ENCODE measurements at places on chromosomes 2 and 18.

DNA sequence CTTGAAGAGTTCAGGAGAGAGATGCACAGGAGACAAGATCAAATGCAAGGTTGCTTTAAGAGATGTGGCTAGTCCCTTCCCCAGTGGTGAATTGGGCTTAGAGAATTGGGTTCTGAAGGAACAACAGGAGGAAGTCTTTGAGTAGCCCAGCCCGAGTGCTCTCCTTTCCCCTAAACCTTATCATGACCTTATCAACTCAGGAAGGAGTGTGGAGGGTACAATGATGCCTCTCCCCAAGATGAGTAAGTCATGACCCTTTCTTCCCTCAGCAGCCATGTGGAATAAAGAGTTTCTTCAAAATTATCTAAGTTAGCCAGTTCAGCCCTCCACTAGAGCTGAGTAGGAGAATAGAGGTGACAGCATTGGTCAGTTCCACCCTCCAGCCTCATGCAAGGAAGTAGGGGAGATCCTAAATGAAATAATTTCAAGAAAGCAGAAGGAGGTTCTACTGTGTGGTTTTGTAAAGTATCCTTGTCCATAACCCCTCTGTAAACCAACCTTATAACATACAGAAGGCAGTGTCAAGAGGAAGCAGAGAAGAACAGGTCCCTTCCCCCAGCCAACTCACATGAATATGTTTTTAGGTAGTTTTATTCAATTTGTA lies 88.4 kb downstream of the ARHGAP15 start:
- H3K27ac ChIP-seq = peak overlapping the region; percentile 35
- no peak overlapping the region for H3K4me3 ChIP-seq
- H3K27me3 ChIP-seq = no peaks in the 10 kb centered on the region
- DNase-seq = no peak

GRCh38 chr2:72080286-72081145 lies 67.1 kb downstream of the CYP26B1 start:
- H3K27me3 ChIP-seq = peaks cover 2% of the 10 kb centered on the region
- no peaks in the 10 kb centered on the region for H3K36me3 ChIP-seq
- DNase-seq = no peak
- H3K4me1 ChIP-seq = no peaks in the 10 kb centered on the region
- H3K4me3 ChIP-seq = no peak overlapping the region

- H3K4me3 ChIP-seq = no peak overlapping the region
- no peak for DNase-seq
- H3K27me3 ChIP-seq = peaks cover 3% of the 10 kb centered on the region
- no peaks in the 10 kb centered on the region for H3K4me1 ChIP-seq
Observed at GRCh38 chr2:178005756-178006155, 66.8 kb downstream of the PDE11A start.

DNA sequence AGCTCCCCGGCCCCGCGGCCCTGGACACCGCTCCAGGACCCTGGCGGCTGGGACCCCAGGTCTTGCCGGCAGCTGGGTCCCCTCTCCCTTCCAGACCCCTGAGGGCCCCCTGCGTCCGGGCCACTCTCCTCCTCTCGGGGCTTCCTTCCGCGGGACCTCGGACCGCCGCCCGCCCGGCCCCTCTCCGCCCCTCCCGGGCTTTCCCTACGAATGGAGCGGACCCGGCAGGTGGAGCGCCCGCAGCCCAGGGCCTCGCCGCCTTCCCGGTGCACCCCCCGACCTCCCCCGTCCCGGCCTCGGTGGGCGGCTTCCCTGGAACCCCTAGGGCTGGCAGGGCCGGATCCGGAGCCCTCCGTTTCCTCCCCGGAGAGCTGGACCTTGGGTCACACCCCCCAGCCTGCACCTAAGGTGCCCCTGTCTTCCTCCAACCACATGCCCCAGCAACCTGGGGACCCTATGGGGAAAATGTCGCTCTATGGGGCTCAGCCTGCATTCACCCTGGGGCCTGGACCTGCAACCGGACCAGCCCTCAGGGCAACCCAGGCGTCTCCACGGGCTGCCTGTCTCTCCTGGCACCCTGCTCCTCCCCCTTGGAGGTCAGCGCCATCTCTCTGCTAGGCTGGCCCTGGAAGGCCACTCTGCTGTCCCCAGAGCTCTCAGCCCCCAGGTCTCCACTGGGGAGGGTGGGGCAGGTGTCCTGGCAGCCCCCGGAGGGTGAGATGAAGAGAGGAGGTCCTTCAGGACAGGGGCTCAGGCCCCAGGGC lies 730 bp downstream of the B3GNT7 start:
- no peak overlapping the region for H3K27ac ChIP-seq
- H3K4me3 ChIP-seq = peak overlapping the region; percentile 31
- H3K36me3 ChIP-seq = no peaks in the 10 kb centered on the region
- DNase-seq = no peak
- peaks cover 28% of the 10 kb centered on the region for H3K4me1 ChIP-seq

DNA sequence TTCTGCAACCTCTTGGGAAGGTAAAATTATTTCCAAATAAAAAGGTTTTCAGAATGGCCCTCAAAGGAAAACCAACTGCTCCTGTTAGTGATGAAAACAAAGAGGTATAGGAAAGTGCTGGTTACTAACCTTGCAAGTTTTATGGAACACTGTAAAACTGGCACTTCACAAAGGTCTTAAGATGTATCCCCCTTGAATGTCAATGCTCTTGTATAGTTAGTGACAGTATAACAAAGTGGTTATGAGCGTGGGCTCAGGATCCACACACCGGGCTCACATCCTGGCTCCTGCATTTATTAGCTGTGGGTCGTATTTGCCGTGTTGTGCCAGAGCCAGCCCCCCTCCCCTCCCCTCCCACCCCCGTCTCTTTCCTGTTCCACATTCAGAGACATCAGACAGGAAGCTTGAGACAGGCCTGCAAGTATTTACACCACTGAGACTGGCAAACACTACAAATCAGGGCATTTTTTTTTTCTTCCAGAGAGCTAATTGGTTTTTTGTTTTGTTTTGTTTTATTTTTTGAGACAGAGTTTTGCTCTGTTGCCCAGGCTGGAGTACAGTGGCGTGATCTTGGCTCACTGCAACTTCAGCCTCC lies 9.2 kb upstream of the DNPEP start:
- H3K4me3 ChIP-seq = no peak overlapping the region
- H3K27ac ChIP-seq = peak overlapping the region; percentile 24
- peaks cover 12% of the 10 kb centered on the region for H3K4me1 ChIP-seq
- DNase-seq = no peak

DNA sequence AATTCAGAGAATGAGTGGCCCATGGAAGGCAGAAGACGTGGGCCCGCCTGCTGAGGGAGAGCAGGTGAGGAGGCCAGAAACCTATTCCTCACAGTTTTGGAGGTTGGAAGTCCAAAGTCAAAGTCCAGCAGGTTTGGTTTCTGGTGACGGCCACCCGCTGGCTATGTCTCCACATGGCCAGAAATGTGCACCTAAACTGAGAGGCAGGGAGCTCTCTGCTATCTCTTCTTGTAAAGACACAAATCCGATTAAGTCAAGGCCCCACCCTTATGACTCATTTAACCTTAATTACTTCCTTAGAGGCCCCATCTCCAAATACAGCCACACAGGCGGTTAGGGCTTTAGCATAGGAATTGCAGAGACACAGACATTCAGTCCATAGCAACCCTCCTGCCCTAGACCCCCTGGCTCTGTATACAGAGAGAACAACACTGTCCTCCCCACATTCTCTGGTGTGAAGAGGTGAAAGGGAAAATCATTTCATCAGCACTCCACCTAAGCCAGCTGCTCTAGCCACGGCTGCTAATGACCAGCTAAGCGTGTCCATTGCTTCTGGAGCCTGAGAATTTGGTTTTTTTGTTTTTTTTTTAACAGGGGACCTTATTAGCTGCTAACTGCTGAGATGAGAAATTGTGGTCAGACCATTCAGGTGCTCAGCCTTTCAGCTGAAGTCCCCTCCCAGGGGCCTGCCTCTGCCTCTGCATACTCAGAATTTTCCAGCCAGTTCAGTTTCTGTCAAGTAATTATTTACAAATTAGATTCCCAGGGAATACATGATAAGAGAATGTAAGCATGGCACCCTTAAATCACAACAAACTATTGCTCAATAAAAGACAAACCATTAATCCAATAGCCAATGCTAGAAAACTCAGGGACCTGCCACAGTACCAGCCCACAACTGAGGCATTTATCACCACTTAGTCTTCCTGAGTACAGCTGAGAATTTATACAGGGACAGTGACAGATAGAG lies 368.7 kb upstream of the ID2 start:
- no peaks in the 10 kb centered on the region for H3K36me3 ChIP-seq
- H3K4me1 ChIP-seq = peaks cover 53% of the 10 kb centered on the region
- H3K27ac ChIP-seq = no peak overlapping the region
- H3K4me3 ChIP-seq = no peak overlapping the region
- no peak for DNase-seq

GRCh38 chr18:79829136-79829854 lies 31.6 kb downstream of the KCNG2 start:
- H3K36me3 ChIP-seq = no peaks in the 10 kb centered on the region
- H3K27ac ChIP-seq = no peak overlapping the region
- no peaks in the 10 kb centered on the region for H3K4me1 ChIP-seq
- H3K27me3 ChIP-seq = peaks cover 11% of the 10 kb centered on the region

DNA sequence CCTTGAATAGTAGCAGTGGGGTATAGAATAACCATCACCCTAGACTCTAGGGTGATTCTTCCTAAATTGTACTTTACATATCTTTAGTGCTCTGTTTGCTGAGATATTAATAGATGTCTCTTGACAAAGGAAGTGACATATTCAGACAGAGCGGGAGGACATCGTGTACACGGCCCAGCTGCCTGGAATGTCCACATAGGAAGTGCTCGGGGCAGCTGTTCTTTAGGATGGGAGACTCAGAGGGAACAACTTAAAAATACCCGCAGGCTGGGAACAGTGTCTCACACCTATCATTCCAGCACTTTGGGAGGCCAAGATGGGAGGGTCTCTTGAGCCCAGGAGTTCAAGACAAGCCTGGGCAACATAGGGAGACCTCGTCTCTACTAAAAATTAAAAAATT lies 206.1 kb downstream of the FAM210A start:
- no peak for DNase-seq
- H3K4me3 ChIP-seq = no peak overlapping the region
- peak overlapping the region; percentile 16 for H3K27ac ChIP-seq

DNA sequence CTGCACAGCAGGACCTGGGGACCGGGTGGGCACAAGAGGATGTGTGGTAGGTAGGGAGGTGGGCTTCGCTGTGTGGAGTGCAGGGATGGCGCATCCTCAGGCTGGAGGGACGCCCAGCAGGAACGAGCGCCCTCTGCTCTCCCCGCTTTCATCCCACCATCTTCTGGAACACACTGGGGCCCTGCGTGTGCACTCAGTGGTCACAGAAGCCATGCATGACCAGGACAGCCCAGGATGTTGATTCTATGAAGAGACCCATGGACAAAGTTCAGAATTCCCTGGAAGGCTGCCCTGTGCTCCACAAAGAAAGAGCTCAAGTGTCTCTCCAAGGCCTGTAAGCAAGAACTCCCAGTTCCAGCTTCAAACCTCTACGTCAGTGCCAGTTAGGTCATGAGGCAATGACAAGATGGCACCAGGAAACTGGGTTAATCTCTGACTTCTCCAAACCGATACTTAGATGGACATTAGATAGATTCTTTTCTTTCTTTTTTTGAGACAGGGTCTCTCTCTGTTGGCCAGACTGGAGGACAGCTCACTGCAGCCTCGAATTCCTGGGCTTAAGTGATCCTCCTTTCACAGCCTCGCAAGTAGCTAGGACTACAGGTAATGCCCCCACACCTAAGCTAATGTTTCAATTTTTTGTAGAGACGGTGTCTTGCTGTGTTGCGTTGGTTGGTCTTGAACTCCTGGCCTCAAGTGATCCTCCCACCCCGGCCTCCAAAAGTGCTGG lies 3.4 kb downstream of the SLC66A2 start:
- H3K36me3 ChIP-seq = peaks cover 34% of the 10 kb centered on the region
- H3K27ac ChIP-seq = no peak overlapping the region
- peaks cover 58% of the 10 kb centered on the region for H3K4me1 ChIP-seq
- no peak overlapping the region for H3K4me3 ChIP-seq
- H3K27me3 ChIP-seq = no peaks in the 10 kb centered on the region

DNA sequence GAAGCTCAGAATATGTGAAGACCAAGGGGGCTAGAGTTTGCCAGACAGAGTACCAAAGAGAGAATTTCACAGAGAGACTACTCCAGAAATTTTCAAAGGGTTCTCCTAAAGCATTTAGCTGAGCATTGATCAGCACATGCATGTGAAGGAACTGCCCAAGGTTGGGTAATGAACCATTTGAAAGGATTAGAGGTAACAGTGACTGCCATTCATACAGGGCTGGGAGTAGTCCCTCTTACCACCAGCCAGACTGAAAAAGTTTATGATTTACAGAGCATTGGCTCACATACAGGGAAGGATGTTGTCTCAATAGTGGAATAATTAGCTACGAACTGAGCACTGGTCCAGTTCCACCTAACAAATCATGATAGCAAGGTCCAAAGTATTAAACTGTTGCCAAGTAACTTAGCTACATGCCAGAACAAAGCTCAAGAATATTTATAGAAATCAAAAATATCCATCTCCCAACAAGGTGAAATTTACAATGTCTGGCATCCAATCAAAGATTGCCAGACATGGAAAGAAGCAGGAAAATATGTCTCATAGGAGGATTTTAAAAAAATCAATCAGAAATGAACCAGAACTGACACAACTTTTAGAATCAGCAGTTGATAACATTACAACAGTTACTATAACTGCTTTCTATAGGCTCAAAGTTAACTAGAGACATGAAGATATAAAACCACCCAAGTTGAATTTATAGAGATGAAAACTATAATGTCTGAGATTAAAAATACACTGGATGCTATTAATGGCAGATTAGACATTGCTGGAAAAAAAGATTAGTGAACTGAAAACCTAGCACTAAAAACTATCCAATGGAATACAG lies 25.7 kb upstream of the RNF103 start:
- H3K36me3 ChIP-seq = peaks cover 7% of the 10 kb centered on the region
- H3K4me1 ChIP-seq = no peaks in the 10 kb centered on the region
- H3K27ac ChIP-seq = no peak overlapping the region
- H3K4me3 ChIP-seq = no peak overlapping the region
- no peak for DNase-seq
- H3K27me3 ChIP-seq = peaks cover 5% of the 10 kb centered on the region

- H3K4me3 ChIP-seq = no peak overlapping the region
- no peaks in the 10 kb centered on the region for H3K36me3 ChIP-seq
- no peak overlapping the region for H3K27ac ChIP-seq
- no peak for DNase-seq
Observed at GRCh38 chr2:220227266-220227920, 600.0 kb downstream of the SLC4A3 start.

DNA sequence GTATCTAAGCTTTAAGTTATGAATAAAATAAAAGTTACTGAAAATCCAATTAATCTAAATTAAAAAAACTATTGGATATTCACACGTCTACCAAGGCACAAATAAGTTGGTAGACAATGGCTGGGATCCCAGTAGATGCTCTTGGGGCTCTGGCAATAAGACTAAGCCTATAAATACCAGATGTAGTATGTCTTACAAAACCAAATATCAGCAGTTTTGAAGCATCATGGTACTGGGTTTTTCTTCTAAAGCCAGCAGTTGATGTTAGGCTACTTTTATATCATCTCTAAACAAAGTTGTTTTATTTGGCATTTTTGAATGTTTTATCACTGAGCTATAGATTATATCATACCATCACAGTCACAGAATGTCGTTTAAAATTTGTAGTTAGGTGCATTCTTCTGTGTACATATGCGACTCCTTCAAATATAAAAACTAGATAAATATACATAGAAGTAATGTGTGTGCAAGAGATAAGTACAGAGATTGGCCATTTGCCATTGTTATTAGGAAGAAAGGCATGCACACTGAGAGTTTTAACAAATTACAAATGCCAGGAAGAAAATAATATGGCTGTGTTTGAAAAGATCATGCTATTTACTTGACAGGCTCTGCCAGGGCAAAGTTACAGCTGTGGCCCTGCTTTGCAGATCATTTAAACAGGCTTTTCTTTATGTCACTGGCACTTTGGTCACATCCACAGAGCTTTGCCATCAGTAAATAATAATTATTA lies 21.6 kb upstream of the TMEM17 start:
- H3K27me3 ChIP-seq = peaks cover 27% of the 10 kb centered on the region
- no peaks in the 10 kb centered on the region for H3K36me3 ChIP-seq
- H3K27ac ChIP-seq = no peak overlapping the region
- no peaks in the 10 kb centered on the region for H3K4me1 ChIP-seq
- DNase-seq = no peak
- no peak overlapping the region for H3K4me3 ChIP-seq
